Memory B cell (primary cell): ENCODE measurements at places on chromosomes 12 and 14.

- no peak for DNase-seq
- H3K4me1 ChIP-seq = peaks cover 60% of the 10 kb centered on the region
- H3K36me3 ChIP-seq = peaks cover 23% of the 10 kb centered on the region
- H3K4me3 ChIP-seq = peak overlapping the region; percentile 71
- no peaks in the 10 kb centered on the region for H3K27me3 ChIP-seq
Observed at GRCh38 chr12:92134638-92135274, 10.9 kb downstream of the BTG1 start.

DNA sequence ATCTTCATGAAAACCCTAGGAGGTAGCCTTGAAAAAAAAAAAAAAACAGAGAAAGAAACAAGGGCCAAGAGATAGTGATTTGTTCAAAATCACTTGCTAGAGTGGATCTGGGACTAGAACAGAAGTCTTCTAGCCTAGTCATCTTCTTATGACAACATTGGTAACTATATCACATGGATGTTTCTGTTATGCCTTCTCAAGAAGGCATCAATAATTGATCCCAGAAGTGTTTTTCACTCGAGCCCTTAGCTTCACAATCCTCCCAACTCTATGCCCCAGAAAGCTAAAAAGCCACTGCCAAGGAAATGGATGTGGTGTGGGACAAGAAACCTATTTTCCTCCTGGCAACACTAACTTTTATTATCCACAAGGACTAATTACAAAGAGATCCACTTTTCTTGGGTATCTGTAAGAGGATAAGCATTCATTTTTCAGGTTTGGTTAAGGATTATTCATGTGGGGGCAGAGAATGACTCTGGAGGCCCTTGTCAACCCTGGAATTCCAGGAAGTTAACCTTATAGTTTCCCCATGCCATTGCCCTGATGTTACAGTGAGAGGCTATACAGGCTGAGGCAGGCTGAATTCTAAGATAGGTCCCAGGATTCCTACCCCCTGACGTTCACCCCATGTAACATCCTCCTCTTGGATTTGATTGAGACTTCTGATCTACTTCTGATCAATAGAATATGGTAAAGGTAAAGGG lies 67.7 kb upstream of the CPM start:
- H3K27me3 ChIP-seq = peaks cover 2% of the 10 kb centered on the region
- no peak overlapping the region for H3K27ac ChIP-seq
- DNase-seq = no peak
- no peak overlapping the region for H3K4me3 ChIP-seq
- H3K4me1 ChIP-seq = no peaks in the 10 kb centered on the region

DNA sequence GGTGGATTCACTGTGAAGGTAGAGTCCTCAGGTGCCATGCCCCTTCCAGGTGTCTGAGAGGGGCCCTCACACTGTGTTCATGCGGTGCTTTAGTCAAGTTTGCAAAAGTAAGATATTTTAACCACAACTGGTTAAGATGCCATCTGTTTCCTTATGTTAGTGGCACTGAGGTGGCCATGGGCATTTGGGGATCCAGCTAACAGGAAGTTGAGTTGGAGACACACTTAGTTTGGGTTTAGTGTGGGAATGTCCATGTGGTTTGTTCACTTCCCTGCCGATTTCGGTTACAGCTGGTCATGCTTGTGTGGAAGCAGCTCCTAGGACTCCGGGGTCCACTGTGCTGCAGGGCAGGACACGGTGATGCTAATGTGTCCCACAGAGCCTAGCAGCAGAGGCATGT lies 17.3 kb upstream of the ABHD12B start:
- no peak overlapping the region for H3K27ac ChIP-seq
- H3K36me3 ChIP-seq = no peaks in the 10 kb centered on the region

- H3K4me1 ChIP-seq = no peaks in the 10 kb centered on the region
- peaks cover 6% of the 10 kb centered on the region for H3K27me3 ChIP-seq
- no peaks in the 10 kb centered on the region for H3K36me3 ChIP-seq
- H3K4me3 ChIP-seq = no peak overlapping the region
- no peak for DNase-seq
- no peak overlapping the region for H3K27ac ChIP-seq
Observed at GRCh38 chr14:69328765-69329164, 68.8 kb downstream of the GALNT16 start.

- DNase-seq = no peak
- no peaks in the 10 kb centered on the region for H3K36me3 ChIP-seq
- no peaks in the 10 kb centered on the region for H3K27me3 ChIP-seq
- no peak overlapping the region for H3K4me3 ChIP-seq
- H3K4me1 ChIP-seq = no peaks in the 10 kb centered on the region
- no peak overlapping the region for H3K27ac ChIP-seq
Observed at GRCh38 chr14:93752980-93753561, 35.2 kb downstream of the PRIMA1 start.

- H3K36me3 ChIP-seq = no peaks in the 10 kb centered on the region
- H3K27ac ChIP-seq = no peak overlapping the region
- no peaks in the 10 kb centered on the region for H3K4me1 ChIP-seq
Observed at GRCh38 chr14:47978871-47979270, 303.5 kb upstream of the MDGA2 start.

DNA sequence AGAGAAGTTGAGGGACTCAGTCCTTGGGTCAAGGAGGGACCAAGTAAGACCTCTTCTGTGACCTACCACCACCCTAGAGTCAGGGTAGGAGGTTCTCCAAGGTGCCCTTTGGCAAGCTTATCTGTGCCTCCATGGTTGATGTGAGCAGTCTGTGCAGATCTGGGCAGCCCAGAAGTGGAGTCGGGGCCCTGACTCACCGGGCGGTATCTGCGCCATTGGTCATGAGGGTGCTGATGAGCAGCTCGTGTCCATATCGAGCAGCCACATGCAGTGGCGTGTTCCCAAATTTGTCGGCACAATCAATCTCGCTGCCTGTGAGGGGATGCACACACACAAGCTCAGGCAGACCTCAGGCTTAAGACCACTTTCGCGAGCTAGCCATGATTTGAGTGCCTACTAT lies 5.1 kb downstream of the ANKRD52 start:
- no peak overlapping the region for H3K4me3 ChIP-seq
- no peak for DNase-seq
- peaks cover 5% of the 10 kb centered on the region for H3K4me1 ChIP-seq

DNA sequence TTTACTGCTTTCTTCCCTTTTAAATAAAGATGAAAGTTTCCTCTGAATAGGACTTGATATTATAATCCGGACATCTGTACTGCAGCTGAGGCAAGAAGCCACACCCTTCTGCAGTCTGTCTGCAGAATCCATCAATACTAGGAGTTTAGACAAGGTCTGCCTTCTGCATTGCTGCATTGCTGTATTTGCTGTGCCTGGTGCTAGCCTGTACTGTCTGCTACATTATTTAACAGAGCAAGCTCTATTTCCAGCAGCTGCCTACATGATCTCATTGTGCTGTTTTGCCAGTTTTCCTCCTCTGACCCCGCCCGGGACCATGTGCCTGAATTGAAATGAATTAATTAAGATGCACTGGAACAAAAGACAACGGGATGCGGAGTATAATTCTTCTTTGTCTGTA lies 1.7 kb downstream of the TUBA1A start:
- H3K36me3 ChIP-seq = peaks cover 14% of the 10 kb centered on the region
- H3K27ac ChIP-seq = no peak overlapping the region
- no peak overlapping the region for H3K4me3 ChIP-seq
- H3K4me1 ChIP-seq = peaks cover 13% of the 10 kb centered on the region

GRCh38 chr14:54493293-54493692 lies 4.5 kb upstream of the GMFB start:
- no peak overlapping the region for H3K27ac ChIP-seq
- peaks cover 10% of the 10 kb centered on the region for H3K4me1 ChIP-seq
- DNase-seq = no peak
- no peaks in the 10 kb centered on the region for H3K36me3 ChIP-seq
- H3K4me3 ChIP-seq = peak overlapping the region; percentile 47

- peak overlapping the region; percentile 86 for H3K27ac ChIP-seq
- peaks cover 10% of the 10 kb centered on the region for H3K36me3 ChIP-seq
- H3K27me3 ChIP-seq = no peaks in the 10 kb centered on the region
Observed at GRCh38 chr12:108664338-108665258, 30.9 kb upstream of the SELPLG start.

DNA sequence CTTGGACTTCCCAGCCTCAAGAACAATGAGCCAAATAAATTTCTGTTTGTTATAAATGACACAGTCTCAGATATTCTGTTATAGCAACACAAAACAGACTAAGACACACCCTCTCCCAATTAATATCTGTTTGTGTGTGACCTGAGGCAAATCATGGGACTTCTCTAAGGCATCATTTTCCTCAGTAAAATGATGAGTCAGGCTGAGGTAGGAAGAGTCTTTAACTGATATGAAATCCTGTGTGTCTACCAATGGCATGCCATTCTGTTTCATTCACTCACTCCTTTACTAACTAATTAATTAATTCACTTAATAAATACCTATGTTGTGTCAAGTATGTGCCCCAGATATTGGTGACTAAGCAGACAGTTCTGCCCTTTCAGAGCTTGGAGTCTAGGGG lies 258.4 kb upstream of the CRY1 start:
- no peak overlapping the region for H3K4me3 ChIP-seq
- H3K27me3 ChIP-seq = peaks cover 1% of the 10 kb centered on the region
- H3K27ac ChIP-seq = no peak overlapping the region
- H3K4me1 ChIP-seq = no peaks in the 10 kb centered on the region
- DNase-seq = no peak

- H3K4me1 ChIP-seq = peaks cover 11% of the 10 kb centered on the region
- H3K4me3 ChIP-seq = no peak overlapping the region
- no peaks in the 10 kb centered on the region for H3K36me3 ChIP-seq
Observed at GRCh38 chr14:40221428-40221827, 789.2 kb upstream of the FBXO33 start.

DNA sequence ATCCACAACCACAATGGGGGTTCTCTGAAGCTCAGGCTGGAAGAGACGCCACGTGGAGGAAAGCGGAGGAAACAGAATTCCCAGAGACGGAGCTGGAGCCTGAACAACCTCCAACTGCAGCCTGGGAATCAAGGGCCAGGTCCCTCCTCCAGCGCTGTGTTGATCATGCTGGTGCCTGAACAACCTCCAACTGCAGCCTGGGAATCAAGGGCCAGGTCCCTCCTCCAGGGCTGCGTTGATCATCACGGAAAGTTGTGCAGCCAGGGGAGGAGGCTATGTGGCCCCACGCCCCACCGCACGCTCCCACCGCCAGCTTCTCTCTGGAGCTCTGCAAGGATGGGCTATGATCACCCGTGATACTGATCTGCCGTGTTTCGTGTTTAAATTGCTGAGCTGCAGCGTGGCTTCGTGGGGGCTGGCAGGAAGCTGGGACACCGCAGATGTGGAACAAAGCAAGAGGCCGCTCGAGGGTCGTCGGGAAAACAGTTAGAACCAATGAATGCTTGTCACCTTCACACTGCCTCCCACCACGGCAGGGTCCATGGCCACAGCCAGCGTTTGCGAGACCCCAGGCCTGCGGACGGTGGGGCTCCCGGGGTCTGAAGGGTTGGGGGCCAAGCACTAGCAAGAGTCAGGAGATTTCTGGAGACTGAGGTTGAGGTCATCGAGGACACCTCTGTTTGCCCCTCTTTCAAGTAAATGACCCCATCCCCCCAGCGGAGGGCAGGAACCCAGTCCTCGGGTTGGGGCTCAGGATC lies 51.8 kb upstream of the FBRSL1 start:
- H3K27ac ChIP-seq = no peak overlapping the region
- no peaks in the 10 kb centered on the region for H3K27me3 ChIP-seq
- peaks cover 1% of the 10 kb centered on the region for H3K36me3 ChIP-seq

DNA sequence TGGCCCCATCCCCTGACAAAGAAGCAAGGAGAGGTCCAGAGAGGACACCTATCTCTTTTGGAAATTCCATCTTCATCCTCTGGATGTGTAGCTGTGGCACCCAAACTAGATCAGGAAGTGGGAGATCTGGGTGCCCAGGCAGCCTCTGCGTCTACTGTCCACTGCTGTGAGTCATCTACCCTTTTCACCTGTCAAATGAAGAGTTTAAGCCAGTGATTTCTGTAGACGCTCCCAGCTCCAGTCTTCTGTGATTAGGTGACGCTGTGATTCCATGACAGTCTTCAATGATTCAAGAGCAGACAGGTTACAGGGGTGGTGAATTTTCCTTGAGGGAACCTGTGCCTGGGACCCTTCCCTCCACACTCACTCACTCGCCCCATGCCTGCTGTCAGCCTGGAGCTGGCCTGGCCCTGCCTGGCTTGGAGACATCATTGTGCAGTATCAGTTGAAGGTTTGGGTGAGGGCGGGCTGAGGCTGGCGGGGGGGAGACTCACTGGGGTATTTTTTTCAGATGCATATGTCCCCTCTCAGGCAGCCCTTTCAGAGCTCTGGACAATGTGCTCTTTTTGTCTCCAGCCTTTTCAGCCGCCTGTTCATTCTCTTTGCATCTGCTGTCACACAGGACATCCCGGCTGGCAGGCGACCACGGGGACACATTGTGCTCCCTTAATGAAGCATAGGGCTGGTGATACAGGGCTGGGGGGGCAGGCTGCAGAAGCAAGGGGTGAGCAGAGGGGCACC lies 56.8 kb upstream of the PARP11 start:
- peaks cover 4% of the 10 kb centered on the region for H3K4me1 ChIP-seq
- DNase-seq = no peak
- no peak overlapping the region for H3K4me3 ChIP-seq
- H3K36me3 ChIP-seq = peaks cover 2% of the 10 kb centered on the region

- H3K36me3 ChIP-seq = no peaks in the 10 kb centered on the region
- H3K27me3 ChIP-seq = peaks cover 16% of the 10 kb centered on the region
- H3K4me3 ChIP-seq = no peak overlapping the region
Observed at GRCh38 chr12:65882486-65882885, 58.2 kb downstream of the HMGA2 start.

- H3K36me3 ChIP-seq = peaks cover 11% of the 10 kb centered on the region
- DNase-seq = no peak
- no peaks in the 10 kb centered on the region for H3K27me3 ChIP-seq
- no peak overlapping the region for H3K27ac ChIP-seq
- no peak overlapping the region for H3K4me3 ChIP-seq
- H3K4me1 ChIP-seq = peaks cover 59% of the 10 kb centered on the region
Observed at GRCh38 chr14:59224341-59224740, 35.9 kb downstream of the DAAM1 start.

DNA sequence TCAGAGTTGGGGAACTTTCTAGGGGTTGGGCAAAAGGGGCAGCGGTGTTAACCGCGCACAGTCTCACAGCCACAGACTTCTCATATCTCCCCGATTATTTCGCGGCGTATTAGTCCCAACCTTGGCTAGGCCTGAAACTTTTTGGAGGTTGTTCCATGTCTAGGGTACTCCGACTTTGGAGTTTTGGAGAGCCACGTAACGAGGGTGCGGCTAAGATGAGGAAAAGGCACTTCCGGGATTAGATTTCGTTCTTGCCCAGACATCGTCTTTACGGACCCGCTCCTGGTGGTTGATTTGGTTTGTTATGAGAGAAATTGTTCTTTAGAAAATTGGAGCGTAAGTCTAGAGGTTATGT lies 513 bp downstream of the CCNK start:
- H3K27ac ChIP-seq = peak overlapping the region; percentile 91
- no peak for DNase-seq
- peak overlapping the region; percentile 86 for H3K4me3 ChIP-seq
- peaks cover 52% of the 10 kb centered on the region for H3K4me1 ChIP-seq
